ENCODE measurements at places on chromosomes 1 and 21.

GRCh38 chr1:8419861-8420260 lies 101.9 kb downstream of the SLC45A1 start:
- DNase-seq, result no peak

DNA sequence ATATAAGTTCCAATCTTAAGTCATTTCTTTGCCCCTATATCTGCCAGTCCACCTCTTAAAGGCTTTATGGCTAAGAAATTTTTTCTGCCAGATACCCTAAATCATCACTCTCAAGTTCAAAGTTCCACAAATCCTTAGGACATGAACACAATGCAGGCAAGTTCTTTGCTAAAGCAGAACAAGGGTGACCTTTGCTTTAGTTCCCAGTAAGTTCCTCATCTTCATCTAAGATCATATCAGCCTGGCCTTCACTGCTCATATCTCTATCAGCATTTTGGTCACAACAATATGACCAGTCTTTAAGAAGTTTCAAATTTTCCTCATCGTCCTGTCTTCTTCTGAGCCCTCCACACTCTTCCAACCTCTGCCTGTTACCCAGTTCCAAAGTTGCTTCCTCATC lies 402.2 kb upstream of the RUNX1 start:
- no peak for DNase-seq

DNA sequence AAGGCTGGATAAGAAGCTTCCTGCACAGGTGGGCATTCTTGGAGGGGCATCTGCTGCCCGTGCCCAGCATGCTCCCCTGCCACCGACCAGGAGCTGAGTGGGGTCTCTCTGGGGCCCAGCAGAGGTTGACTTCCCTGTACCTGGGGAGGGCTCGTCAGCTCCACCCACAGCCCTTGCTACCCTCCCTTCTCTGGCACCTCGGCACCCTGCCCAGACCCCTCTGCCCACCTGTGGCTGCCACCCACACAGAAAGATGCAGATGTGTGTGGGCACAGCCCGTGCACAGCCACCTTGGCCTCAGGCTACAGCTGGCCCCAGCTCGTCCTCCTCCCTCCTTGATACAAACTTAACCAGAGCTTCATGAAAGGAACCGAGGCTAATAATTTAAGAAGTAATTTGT lies 241.2 kb upstream of the VAMP3 start:
- no peak for DNase-seq

DNA sequence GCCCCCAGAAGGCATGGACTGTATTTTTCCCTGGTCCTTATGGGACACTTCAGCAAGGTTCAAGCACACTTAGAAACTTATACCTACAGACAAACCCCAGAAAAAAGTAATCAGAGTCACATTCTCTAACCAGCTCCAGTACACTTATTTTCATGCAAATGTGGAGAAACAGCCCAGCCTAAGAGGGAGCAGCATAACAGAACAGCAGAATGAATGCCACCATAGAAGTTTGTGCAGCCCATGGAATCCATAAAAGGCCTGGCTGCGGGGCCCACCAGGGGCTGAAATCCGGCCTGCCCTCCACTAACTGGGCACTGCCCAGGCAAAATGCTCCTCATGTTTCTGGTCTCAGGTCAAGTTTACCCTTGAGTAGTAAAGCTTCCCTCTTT lies 60.4 kb upstream of the ATP1A1 start:
- no peak for DNase-seq

DNA sequence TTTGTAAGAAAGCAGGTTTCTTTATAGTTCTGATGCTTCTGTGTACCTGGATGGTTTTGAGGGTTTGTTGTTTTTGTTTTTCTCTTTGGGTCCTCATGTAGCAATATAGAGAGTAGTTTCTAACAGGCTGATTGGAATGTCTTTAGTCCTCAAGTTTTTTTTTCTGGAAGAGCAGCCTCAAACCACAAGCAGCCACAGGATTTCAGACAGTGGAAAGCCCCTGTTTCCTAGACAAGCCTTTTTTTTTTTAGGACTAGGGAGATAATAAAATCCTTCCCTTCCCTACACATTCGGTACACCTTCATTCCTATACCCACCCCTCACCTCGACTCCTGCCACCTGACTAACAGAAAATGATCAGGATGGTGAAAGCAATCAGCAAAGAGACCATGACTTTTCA lies 47.6 kb downstream of the ACP6 start:
- no peak for DNase-seq

GRCh38 chr1:1391225-1391624 lies 7.9 kb downstream of the CCNL2 start:
- DNase-seq, result no peak

DNA sequence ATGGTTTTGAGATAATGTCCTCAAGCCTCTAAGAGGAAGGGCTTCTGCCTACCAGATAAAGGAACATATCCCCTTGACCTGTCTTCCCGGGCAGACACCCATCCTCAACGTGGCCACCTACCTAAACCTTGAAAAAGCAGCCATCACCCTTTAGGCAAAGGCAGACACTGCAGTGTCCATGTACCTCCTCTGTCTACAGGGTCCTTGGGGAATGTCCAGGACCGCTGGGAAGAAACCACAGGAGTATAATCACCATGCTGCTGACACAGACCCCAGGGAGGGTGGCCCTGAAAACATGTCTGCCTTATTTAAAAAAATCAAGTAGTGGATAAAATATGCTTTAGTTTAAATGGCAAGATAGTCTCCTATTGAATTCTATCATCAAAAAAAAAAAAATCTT lies 16.6 kb downstream of the BCAR3 start:
- DNase-seq, result no peak

- DNase-seq, result no peak
Observed at GRCh38 chr1:50099654-50100053, 9.1 kb upstream of the ELAVL4 start.

DNA sequence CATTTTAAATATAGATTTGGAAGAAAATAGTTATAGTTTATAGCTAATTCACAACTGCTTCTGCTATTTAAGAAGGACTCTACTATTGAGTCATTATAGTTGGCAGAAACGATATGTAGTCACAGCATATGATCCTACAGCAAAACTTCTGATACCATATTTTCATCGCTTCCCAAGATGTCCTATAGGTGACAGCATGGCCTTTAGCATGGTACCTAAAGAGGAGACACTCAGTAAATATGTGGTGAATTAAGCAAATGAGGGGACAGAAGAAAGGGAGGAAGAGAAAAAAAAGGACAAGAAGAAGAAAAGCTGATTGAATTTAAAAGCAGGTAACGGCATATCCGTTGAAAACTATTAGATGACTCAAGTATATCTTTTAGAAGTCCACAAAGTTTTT lies 77.2 kb downstream of the PTGER3 start:
- DNase-seq, result no peak

- DNase-seq, result peak; percentile 56
Observed at GRCh38 chr1:200409203-200409760, 554 bp downstream of the ZNF281 start.

GRCh38 chr1:209692745-209693504 lies 11.7 kb upstream of the HSD11B1 start:
- peak; percentile 86 for DNase-seq

- DNase-seq, result no peak
Observed at GRCh38 chr1:147235822-147236221, 6.7 kb upstream of the CHD1L start.

- peak; percentile 52 for DNase-seq
Observed at GRCh38 chr1:36321119-36321951, 2.1 kb downstream of the EVA1B start.

DNA sequence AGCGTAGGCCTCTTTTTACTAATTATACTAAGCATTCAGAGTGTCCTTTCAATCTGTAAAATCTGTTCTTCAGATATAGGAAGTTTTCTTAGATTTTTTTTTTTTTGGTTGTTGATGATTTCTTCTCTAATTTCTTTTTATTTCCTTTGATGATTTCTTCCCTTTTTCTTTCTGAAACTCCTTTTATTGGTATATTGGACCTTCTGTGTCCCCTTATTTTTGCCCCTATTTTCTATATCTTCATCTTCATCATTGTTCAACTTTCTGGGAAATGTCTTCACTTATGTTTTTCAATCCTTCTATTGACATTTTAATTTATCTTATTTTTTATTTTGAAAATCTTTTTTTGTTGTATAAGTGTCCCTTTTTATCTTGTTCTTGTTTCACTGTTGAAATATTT lies 17.2 kb upstream of the SYT14 start:
- DNase-seq, result no peak

GRCh38 chr1:230174041-230174440 lies 107.0 kb downstream of the GALNT2 start:
- DNase-seq, result no peak

DNA sequence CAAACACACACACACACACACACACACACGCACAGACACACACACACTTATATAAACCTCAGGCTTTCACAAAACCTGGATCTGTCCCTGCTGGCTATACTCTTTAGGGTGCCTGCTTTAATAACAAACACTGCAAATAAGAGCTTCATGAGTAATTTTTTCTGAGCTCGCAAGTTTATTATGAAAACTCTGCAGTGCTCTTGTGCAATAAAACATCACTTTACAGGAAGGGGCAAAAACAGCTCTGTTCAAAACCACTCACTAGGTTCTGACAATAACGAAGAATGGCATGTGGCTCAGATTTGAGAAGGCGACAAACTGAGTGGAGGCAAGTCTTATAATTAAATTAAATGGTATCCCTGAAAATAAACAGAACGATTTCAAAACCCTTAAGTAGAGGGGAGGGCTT lies 42.6 kb upstream of the CTPS1 start:
- DNase-seq, result no peak

- DNase-seq, result no peak
Observed at GRCh38 chr1:41155105-41155504, 87.0 kb downstream of the SCMH1 start.

DNA sequence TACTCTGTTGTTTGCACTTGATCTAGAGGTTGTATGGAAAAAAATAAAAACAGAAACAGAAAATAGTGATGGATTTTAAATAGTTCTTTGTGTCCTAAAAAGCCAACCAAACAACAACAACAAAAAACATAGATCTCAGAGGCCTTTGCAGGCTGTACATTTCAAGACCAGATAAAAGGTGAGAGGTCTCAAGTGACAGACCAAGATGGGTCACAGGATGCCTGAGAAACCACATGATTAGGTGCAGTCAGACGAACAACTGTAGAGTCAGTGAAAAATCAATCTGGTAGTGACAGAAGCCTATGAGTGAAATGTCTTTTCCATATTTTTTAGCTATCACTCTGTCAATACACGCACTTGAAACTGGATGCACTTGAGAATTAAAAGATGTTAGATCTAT lies 193.5 kb upstream of the SAMSN1 start:
- DNase-seq, result no peak

- DNase-seq, result no peak
Observed at GRCh38 chr1:117335376-117336086, 31.7 kb upstream of the MAN1A2 start.

GRCh38 chr1:7493711-7494454 lies 277.2 kb upstream of the VAMP3 start:
- DNase-seq, result no peak

GRCh38 chr1:165441166-165441880 lies 3.6 kb downstream of the RXRG start:
- DNase-seq, result no peak

DNA sequence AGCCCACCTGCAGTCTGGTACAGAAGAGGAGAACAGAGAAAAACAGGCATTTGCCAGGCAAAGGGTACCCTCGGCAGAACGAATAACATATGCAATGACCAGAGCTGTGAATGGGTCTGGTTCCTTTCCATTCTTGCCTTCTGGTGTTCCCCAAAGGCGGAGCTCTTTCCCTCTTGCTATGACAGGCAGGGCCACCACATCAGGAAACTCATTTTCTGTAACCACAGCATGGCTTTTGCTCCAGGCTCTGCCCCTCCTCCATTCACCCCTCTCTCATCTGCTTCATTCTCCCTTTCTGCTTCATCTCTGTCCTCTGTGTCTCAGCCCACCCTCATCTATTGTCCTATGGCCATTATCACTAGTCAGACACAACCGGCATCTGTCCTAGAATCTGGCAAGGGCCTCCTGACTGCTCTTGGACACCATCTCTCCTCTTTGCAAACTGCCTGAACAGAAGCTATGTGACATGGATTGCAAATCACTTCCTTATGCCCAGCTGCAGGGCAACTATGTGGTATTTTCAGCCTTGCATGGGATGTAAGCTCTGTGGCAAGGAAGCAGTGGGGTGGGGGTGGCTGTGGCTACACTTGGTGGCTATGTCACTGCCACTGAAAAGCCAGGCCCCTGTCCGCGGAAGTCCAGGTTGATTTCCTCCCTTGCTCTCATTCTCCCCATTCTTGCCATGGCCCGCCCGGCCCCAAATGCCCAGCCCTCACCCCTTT lies 78.8 kb upstream of the ABCD3 start:
- no peak for DNase-seq

DNA sequence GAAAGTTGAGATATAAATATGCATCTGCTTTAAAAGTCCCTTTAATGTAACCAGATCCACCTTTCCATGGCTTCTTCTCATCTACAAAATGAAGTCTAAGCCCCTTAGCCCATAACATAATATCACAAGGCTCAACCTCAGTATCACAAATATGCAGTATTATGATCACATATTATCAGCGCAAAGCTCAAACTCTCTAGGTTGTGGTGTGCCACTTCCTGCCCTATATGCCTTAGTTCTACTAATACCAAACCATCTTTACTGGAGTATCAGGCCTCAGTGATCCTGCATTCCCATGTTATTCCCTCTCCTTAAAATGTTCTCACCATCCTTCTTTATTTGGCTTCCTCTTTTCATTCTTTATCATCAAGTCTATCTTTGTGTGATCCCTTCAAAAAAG lies 301.8 kb downstream of the NEGR1 start:
- DNase-seq, result no peak

GRCh38 chr1:168506204-168506819 lies 37.5 kb downstream of the XCL2 start:
- no peak for DNase-seq

GRCh38 chr1:201015551-201016091 lies 7.9 kb downstream of the KIF21B start:
- no peak for DNase-seq

DNA sequence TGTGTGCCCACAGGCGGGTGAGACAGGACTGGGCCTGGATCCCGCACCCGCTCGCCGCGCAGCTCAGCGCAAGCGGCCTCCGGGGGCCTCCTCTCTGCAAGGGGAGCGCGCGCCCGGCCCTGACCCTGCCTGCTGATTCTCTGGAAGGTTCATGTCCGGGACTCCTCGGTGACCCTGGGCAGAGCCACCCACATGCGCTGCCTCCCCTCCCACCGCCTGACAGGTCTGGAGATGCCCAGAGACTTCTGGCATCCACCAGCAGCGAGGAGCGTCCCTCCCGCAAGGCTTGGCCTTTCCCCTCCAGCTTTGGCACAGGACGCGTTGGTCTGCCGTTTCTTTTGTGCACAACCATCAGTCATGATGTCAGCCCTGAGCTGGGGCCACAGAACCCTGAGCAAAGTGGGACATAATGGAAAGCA lies 42.0 kb upstream of the COL6A2 start:
- DNase-seq, result no peak

DNA sequence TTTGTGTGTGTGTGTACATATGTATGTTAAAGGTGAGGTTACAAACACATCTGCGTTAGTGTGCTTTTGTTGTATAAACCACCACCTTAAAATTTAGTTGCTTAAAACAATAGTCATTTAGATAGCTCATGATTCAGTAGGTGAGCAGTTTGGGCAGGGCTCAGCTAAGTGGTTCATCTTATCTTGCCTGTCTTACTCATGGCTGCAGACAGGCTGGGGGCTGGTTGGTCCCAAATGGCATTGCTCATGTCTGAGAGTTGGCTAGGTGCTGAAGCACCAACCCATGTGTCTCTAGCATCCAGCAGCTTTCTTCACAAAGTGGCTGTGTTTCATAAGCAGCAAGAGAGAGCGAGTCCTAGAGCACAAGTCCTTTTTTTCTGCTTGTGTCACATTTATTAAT lies 91.4 kb downstream of the MACF1 start:
- no peak for DNase-seq

GRCh38 chr1:85326851-85327250 lies 50.4 kb upstream of the BCL10 start:
- no peak for DNase-seq

- no peak for DNase-seq
Observed at GRCh38 chr1:223756806-223757700, 44.7 kb downstream of the CAPN2 start.
